ENCODE measurements at places on chromosomes 7 and 10.
A peak's percentile ranks its signal among the peaks of the same experiment; 100 is the strongest.

DNA sequence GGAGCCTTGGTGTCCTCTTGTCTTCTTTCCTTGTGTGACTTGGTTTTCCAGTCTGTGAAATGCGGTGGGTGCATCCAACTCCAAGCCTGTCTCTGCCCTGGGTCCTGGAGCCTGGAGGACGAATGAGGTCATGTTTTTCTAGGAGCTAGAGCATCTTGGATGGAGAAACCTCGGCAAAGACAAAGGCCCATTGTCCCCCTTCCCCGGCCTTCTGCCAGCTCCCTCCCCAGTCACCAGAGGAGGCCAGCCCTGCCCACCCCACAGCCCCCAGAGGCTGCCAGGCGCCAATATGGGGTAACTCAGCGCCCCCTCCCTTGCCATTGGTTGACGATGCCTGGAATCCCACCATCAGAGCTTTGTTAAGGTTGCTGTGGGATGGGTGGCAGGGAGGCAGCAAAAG lies 40.4 kb downstream of the KCTD7 start:
- DNase-seq: no peak

DNA sequence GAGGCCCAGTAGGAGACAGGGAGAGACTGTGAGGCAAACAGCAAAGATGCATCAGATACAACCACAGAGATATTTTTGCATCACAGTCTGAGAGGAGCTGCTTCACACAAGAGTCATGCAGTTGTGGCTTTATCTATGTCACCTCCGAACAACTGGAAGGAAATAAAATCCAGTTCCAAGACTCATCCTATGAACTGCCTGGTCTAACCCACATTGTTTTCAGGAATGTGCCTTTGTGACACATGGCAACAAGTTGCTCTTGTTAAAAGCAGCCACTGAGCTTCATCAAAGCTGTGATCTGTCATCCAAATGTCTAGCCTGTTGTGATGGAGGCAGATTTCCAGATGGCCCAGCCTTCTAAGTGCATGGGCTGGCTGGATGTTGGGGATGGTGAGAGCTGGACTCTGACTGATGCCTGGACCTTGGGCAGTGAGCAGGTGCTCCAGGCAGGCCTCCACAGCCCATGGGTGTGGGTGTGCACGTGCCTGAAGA lies 255.0 kb downstream of the BMPER start:
- peak; percentile 66 for DNase-seq

- DNase-seq: peak; percentile 35
Observed at GRCh38 chr7:129161524-129162225, 17.2 kb downstream of the TSPAN33 start.

GRCh38 chr10:131475043-131475442 lies 163.5 kb upstream of the TCERG1L start:
- no peak for DNase-seq

DNA sequence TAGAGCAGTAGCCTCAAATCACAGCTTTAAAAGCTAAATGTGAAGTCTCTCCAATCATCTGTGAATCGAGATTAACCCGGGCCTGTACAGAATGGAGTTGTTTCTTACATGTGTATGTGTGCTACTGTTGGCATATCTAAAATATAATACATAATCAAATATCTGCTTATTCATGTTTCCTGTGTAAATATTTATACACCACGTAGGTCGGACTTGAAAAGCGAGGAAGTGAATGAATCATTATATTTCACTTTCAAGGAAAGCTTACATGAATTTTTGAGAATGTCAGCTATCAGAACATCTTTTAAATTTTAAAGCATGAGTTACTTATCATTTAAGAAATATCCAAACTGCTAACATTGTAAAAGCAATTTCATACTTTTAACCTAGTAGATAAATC lies 233.3 kb downstream of the SLC25A13 start:
- DNase-seq: no peak

DNA sequence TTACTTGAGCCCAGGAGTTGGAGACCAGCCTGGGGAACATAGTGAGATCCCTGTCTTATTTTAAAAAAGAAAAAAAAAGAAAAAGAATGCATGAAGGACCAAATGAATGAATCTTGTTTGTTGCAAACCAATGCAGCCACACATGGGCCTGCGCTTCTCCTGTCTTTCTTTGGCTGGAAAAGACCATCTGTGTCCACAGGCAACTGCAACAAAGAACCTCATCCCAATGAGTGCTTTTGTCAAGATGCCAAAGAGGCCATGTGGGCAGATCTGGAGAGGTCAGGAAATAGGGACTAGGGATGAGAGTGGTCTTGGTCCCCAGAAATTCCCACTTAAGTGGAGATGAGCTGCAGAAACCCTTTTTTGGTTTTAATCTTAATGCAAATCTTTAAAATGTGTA lies 49.8 kb upstream of the DUSP5 start:
- DNase-seq: no peak

DNA sequence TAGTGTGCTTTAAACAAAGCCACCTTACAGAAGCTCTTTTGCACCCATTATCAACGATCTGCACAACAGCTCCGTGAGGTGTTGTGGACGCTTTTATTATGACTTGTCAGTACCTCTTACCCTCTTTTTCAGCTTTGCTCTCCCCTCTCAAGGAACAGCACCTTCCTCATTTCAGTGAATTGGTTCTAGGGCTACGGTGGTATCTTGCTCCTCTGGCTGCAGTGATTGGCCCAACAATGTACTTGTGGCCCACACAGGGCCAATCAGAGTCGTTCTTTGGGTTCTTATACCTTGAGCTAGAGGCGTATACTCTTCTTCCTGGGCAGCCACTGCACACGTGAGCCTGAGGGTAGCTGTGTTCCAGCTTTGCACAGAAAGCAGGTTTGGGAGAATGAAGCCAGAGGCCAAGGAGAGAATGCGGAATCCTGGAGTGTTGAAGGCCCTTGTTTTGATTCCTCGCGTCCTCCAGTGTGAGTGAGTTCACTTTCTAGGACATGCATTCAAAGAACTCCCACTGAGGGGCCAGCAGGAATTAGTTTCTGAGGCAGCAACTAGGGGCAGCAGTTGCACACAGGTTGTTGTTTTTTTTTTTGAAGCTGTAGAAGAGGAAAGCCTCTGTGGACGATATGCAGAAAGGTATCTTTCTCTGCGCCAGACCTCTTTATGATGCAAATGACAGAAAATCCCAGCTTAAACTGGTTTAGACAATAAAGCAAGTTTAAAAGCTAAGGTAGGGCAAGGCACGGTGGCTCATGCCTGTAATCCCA lies 49.8 kb upstream of the PDZD8 start:
- DNase-seq: no peak

- DNase-seq: no peak
Observed at GRCh38 chr7:111647881-111648280, 85.6 kb upstream of the IMMP2L start.

DNA sequence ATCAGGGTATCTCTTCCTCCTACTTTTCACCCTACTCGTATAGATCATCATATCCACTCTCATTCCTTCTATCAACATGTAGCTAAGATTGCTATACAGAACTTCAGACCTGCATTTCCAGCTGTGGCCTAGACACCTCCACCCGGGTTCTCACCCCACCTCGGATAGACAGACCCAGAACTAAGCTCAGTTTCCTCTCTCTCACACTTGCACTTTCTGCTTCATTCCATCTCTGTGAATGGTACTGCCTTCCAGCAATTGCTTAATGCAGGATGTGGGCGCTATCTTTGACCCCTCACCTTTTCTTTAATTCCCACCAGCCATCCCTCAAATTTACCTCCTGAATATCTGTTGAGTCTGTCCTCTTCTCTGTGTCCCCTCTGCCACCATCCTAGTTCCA lies 35.7 kb downstream of the AGK start:
- no peak for DNase-seq

GRCh38 chr7:20896996-20897395 lies 110.3 kb upstream of the SP8 start:
- no peak for DNase-seq

GRCh38 chr7:92739091-92739490 lies 97.3 kb downstream of the CDK6 start:
- no peak for DNase-seq

DNA sequence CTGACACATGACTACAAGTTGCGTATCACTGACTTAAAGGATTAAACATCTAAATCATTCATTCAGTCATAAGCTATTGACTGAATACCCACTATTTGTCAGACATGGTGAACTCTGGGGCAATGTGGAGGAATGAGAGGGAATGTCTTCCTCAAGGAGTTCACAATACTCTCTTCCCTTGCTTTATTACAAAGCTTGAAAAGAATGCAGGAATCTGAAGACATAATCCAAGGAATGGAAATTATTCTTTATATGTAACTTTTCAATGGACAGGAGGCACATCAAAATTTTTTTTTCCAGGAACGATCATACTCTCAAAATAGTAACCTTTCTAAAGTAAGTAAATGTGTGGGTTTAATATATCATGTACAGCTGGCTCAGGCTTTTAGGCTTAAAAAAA lies 111.9 kb downstream of the ATXN7L1 start:
- no peak for DNase-seq

Data from RCC 7860 (cell line).